Renal cortical epithelial cell (primary cell): ENCODE measurements at places on chromosomes 2 and 18.
A peak's percentile ranks its signal among the peaks of the same experiment; 100 is the strongest.

DNA sequence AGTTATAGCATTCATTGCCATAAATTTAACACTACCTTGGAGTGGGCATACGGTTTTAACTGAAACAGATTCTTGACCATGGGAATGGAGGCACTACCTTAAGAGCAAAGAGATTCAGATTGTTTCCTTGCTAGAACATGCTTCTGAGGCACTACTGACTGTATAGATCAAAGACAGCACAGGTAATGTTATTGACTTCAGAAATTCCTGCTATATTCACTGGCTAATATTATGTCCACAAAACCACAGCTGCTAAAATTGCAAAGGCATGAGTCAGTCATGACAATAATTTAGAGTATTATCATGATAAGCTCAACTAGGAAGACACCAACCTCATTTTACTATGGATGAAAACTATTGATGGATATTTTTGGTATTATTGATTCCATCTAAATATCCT is 39.4 kb downstream of the SLC8A1 start:
- DNase-seq: peak; percentile 44

- no peak for DNase-seq
Observed at GRCh38 chr2:207848545-207848928, 78.8 kb upstream of the FZD5 start.

GRCh38 chr2:75065402-75066008 is 107.1 kb downstream of the POLE4 start:
- DNase-seq: no peak

- DNase-seq: no peak
Observed at GRCh38 chr2:38653380-38653714, 12.6 kb upstream of the GALM start.

GRCh38 chr2:156511803-156512202 is 75.6 kb downstream of the GPD2 start:
- DNase-seq: no peak
